HEK293T (cell line): ENCODE measurements at places on chromosomes 3 and 15.

- peak; percentile 34 for DNase-seq
Observed at GRCh38 chr3:110881069-110881468, 190.5 kb upstream of the NECTIN3 start.

DNA sequence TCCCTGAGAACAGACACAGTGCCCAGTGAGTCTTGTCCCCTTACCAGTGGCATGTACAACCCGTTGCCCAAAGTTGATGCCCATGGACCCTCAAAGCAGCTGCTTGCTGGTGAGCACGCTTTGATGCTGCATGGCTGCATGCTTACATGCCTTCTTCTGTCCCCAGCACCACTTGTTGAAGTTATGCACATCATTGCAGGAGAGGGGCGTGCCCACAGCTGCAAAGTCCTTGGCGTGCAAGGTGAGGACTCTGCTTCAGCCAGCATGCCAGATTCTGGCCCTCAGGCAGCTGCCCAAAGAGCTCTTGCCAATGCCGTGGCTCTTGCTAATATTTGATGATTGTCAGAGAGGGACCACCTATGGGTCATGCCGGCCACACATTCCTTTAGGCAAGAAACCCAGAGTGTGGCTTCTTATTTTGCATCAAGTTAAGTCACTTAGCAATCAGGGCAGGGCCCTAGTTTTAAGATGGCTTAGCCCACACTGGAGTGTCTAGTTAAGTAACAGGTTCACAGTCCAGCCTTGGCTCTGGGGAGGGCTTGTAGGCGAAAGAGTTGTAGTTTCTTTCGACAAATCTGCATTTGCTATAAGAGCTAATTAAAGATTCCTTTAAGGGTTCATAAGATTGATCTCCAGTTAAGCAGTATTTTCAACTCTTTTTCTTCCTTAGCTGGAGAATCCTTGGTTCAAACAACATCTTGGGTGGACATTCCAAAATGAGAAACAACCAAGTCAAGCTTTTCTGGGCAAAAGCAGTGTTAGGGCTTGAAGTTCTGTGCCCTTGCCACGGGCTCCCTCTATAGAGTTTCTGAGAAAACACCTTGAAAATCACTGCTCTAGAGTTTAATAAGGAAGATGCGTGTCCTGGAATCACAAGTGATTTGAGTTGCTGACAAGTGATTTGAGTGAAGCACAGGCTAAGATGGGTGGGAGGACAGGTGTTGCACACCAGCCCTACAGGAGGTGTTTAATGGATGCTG lies 128.6 kb downstream of the SLCO3A1 start:
- DNase-seq = no peak

GRCh38 chr3:45790596-45790995 lies 5.7 kb downstream of the SLC6A20 start:
- no peak for DNase-seq

DNA sequence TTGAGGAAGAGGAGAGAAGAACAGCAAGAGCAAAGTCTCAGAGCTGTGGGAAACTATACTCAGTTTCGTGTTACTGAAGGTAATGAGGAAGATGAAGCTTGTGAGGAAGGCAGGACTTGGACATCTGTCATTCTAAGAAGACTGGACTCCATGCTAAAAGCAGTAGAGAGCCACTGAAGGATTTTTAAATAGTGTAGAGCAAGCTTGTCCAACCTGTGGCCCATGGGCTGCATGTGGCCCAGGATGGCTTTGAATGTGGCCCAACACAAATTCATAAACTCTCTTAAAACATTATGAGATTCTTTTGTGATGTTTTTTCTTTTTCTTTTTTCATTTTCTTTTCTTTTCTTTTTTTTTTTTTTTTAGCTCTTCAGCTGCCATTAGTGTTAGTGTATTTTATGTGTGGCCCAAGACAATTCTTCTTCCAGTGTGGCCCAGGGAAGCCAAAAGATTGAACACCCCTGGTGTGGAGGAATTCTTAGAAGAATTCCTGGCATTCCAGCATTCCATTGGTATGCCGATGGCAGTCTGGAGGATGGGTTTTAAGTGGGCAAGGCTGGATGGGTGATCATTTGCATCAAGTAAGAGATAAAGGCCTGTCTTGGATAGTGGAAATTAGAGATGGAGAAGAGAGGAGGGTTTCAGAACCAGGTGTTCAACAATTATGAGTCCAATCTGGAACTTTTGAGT lies 6.9 kb upstream of the NFKBIZ start:
- no peak for DNase-seq

- DNase-seq = no peak
Observed at GRCh38 chr15:31402511-31403056, 75.9 kb downstream of the KLF13 start.

DNA sequence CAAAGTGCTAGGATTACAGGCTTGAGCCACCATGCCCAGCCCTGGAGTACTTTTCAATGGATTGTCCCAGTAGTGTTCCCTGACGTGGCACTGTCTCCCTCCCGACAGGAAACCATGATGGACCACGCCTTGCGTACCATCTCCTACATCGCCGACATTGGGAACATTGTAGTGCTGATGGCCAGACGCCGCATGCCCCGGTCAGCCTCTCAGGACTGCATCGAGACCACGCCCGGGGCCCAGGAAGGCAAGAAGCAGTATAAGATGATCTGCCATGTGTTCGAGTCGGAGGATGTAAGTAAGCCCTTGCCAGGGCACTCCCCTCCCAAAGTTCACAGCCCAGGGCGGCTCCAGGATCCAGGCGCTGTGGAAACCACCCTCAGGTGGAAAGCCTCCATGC lies 168.1 kb downstream of the NSMCE3 start:
- DNase-seq = no peak

- DNase-seq = no peak
Observed at GRCh38 chr3:161977063-161977462, 480.5 kb downstream of the OTOL1 start.

DNA sequence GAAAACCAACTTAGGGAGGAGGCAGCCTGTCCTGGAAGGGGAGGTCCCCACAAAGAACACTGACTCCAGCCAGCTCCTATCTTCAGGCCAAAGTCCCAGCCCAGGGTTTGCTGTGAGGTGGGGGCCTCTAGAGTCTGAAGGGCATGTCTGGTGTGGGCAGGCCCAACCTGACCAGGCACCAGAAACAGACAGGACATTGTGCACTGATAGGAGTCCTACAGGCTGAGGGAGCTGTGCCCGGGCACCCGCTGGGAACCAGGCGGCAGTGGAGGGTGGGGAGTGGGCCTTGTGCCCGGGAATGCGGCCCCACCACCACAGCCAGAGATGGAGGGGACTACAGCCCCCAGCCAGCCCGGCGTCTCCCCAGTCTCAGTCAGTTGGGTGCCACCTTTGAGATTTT lies 161.4 kb downstream of the WNT7A start:
- DNase-seq = peak; percentile 3

- DNase-seq = no peak
Observed at GRCh38 chr3:140403608-140404007, 274.3 kb upstream of the TRIM42 start.

- DNase-seq = no peak
Observed at GRCh38 chr3:71495708-71496472, 87.6 kb downstream of the FOXP1 start.

- no peak for DNase-seq
Observed at GRCh38 chr3:196203846-196204245, 7.4 kb downstream of the ZDHHC19 start.

DNA sequence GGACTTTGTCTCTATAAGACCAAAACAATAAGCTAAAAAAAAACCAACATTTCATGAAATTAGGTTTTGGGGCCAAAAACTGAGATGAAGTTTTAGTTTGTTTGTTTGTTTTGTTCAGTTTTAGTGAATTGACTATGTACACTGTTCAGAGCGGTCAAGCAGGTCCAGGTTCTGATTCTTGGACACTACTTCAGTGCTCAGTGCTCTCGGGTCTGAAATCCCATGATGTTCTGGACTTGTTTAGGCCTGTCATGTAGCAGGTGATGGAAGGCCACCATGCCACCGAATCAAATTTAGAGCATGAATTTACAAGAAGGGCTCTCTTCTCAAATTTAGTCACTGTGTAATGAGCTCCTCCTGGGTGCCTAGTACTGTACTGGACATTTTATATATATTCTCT lies 45.5 kb downstream of the COL8A1 start:
- no peak for DNase-seq

DNA sequence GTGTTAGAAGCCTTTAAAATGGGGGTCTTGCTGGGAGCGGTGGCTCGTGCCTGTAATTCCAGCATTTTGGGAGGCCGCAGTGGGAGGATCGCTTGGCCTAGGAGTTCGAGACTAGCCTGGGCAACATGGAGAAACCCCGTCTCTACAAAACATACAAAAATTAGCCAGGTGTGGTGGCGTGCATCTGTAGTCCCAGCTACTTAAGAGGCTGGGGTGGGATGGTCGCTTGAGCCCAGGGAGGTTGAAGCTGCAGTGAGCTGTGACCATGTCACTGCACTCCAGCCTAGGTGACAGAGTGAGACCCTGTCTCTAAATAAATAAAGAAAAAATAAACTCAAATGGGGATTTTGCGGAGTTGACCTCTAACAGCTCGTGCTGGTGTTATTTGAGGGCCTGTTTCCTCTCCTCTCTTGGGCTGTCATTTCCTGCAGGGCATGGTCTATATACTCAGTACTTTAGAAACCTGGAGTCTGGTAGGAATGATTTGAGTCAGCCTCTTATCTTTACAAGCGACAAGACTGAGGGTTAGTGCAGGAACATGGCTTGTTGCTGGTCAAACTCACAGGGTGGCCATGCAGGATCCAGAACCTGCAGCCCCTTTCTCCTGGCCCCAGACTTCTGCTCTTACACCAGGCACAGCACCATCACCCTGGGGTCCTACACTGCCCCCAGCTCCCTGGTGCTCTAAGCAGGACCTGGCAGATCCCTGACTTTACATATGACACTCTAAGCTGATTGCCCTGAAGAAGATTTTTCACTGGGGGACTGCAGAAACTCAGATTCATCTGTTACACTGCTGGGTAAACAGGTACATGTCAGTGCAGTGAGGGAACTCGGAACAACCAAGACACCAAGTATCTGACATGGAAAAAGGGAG lies 15.1 kb downstream of the EHD4 start:
- no peak for DNase-seq

- DNase-seq = no peak
Observed at GRCh38 chr3:179166561-179167201, 18.5 kb downstream of the PIK3CA start.

DNA sequence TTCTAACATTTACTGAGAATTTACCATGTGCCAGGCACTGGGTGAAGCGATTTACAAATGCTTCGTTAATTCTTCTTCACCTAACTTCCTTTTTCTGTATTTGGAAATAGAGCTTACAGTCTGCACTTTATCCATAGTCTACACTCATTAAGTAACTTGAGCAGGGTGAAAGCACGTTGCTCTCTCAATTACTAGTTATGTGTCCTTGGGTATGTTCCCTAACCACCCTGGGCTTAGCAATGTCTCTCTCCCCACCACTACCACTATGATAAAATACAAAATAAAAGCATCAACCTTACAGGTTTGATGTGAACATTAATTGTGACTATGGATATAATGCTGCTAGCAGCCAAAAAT lies 172.9 kb upstream of the SLC2A2 start:
- no peak for DNase-seq

DNA sequence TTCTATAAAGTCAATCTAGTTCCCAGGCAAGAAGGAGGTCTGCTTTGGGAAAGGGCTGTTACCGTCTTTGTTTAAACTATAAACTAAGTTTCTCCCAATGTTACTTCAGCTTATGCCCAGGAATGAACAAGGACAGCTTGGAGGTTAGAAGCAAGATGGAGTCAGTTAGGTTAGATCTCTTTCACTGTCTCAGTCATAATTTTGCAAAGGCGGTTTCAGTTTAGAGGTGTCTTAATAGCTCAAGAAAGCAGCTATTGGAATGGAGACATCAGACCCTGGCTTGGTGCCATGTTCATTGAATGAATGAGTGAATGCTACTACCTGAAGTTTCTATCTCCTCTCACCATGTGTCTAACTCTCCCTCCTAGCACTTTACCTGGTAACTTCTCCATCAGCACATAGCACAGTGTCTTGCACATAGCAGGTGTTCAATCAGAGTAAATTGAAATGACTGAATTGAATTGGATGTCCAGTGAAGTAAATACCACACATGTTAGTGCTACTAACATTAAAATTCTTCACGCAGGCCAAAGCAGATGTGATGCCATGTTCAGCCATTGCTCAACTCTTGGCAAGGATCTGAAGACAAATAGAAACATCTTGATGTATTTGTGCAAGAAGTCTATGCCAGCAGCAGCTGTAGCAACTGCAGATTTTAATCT lies 28.2 kb downstream of the CLEC3B start:
- no peak for DNase-seq

- no peak for DNase-seq
Observed at GRCh38 chr3:100650651-100651619, 41.5 kb downstream of the ADGRG7 start.

DNA sequence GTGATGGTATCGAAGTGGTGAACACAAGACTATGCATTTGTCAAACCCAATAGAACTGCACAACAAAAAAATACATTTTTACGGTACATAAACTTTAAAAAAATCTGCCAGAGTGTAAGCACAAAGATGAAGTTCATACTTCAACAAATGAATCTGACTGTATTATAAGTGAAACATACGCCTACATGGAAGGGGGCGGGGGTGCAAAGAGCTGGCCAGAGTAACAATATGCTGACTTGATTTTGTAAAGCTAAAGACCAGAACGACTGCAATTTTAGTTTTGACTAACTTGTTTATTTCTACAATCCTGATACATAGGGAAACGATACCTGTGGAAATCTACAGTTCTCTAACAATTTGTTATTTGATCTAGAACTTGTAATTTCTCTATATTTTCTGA lies 426.0 kb downstream of the GABRG3 start:
- DNase-seq = no peak

DNA sequence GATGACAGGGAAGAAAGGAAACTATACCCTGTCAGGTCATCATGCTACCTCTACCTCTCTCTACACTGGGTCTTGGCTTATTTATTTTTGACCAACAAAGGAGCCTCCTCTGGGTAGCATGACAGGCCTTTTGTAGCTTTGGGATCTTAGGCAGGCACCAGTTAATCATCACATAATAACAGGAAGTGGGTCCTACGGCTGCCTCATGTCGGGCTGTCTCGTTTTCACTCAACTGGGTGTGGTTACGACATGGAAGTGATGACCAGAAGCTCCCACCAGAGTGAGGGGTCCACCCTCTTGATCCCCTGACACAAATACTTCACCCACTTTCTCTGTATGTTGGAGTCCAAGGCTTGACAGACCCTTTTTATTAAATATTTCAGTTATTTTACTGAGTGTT lies 105.3 kb downstream of the CD47 start:
- DNase-seq = no peak

DNA sequence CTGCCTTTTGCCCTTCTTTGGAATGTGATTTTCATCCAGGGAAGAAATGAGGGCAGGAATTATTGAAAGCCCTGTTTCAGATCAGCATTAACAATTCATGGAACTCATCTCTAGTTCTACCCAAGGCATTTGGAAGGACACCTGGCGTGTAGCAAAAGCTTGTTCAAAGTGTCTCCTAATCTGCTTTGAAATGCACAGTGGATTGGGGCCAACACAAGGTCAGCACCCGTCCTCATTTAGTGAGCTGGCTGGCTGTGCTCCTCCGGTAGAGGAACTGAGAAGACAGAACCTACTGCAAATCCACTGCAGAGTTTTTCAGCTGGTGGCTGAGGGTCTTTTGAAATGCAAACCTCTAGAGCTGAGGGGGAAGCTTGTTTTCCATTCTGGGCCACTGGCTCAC lies 141.6 kb upstream of the STT3B start:
- no peak for DNase-seq

GRCh38 chr15:67564021-67564967 lies 21.8 kb downstream of the MAP2K5 start:
- no peak for DNase-seq

- no peak for DNase-seq
Observed at GRCh38 chr3:28940530-28940929, 340.3 kb upstream of the RBMS3 start.

GRCh38 chr15:64009798-64010261 lies 36.5 kb downstream of the DAPK2 start:
- DNase-seq = no peak

- DNase-seq = no peak
Observed at GRCh38 chr3:58238830-58239229, 1.2 kb downstream of the ABHD6 start.
